NCI-H187 (cell line): ENCODE measurements at places on chromosomes 6 and 20.

- DNase-seq: no peak
Measured at GRCh38 chr20:24443436-24443835, 26.0 kb upstream of the SYNDIG1 start.

GRCh38 chr6:70811788-70812187 is 144.1 kb downstream of the SMAP1 start:
- DNase-seq: no peak

GRCh38 chr20:57479196-57479595 is 45.7 kb downstream of the CTCFL start:
- DNase-seq: no peak

DNA sequence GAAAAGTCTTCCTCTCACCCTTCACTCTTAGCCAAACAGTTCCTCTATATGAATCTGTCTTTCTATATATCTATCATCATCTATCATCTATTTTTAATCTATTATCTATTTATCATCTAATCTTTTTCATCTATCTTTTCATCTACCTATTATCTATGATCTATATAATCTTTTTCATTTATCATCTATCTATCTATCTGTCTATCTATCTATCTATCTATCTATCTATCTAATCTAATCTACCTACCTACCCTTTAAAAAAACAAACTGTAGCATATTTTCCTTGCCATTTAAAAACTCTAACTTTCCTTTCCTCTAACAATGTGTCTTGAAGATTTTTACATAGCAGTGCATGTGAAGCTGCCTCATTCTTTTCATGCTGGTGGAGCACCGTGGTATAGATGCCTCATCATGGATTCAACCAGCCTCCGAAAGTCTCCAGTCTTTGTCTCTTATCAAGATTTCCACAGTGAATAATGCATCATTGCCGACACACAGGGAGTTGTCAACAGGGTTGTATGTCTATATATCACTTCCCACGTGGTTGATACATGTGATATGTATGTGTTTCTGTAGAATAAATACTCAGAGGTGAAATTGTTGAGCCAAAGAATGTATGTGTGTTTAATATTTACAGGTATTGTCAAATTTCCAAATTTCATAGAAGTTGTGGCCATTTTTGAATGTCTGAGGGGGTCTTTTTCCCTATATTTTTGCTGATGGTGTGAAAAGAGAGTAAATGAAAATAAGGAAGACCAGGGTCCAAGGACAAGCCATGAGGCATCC is 51.3 kb downstream of the VEGFA start:
- no peak for DNase-seq

- DNase-seq: no peak
Measured at GRCh38 chr6:15642276-15642675, 20.6 kb downstream of the DTNBP1 start.

DNA sequence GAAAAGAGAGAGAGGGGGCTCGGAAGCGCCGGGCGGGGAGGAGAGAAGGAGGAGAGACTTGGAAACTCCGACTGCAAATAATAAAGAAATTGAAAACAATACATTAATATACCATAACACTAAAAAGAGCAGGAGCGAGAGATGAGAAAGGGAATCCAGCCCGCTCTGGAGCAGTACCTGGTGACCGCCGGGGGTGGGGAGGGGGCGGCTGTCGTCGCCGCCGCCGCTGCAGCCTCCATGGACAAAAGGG is 338 bp downstream of the E2F3 start:
- peak; percentile 50 for DNase-seq

- no peak for DNase-seq
Measured at GRCh38 chr6:108441141-108441540, 119.6 kb upstream of the FOXO3 start.

DNA sequence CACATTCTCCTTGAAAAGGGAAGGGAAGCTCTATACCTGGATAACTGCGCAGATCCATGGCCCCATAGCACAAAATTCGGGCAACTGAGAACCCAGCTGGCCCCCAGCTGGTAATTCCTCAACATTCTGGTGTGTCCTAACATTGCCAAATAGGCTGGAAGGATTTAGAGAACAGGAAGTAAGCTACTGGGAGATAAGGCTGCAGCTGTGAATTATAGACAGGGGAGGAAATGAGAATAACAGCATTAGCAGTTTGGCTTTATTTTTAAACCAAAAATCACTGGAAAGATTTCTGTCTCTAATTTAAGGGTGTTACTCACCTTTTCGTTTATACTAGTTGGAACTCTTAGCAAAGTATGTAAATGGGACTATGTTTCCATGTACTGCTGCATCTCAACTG is 97.2 kb downstream of the TULP4 start:
- DNase-seq: no peak

GRCh38 chr20:2305029-2305428 is 9.2 kb downstream of the TGM3 start:
- DNase-seq: no peak

- peak; percentile 41 for DNase-seq
Measured at GRCh38 chr20:35462351-35462750, 7.0 kb downstream of the CEP250 start.

DNA sequence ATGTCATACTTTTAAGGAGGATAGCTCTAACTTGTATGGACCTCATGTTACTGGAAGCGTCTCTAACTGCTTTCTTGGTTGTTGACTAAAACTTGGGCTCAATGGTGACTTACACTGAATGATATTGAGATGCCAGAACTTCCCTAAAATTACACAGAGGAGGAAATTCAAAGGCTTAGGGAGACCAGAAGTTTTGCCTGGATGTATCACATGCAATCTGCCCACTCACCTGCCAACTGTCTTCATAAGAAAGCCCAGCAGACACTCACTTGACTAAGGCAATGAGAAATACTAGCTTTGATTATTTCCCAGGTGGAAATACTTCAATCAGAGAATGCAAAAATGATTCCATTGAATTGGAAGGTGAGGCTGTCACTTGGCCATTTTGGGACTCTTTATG is 51.2 kb upstream of the PDYN start:
- DNase-seq: no peak

DNA sequence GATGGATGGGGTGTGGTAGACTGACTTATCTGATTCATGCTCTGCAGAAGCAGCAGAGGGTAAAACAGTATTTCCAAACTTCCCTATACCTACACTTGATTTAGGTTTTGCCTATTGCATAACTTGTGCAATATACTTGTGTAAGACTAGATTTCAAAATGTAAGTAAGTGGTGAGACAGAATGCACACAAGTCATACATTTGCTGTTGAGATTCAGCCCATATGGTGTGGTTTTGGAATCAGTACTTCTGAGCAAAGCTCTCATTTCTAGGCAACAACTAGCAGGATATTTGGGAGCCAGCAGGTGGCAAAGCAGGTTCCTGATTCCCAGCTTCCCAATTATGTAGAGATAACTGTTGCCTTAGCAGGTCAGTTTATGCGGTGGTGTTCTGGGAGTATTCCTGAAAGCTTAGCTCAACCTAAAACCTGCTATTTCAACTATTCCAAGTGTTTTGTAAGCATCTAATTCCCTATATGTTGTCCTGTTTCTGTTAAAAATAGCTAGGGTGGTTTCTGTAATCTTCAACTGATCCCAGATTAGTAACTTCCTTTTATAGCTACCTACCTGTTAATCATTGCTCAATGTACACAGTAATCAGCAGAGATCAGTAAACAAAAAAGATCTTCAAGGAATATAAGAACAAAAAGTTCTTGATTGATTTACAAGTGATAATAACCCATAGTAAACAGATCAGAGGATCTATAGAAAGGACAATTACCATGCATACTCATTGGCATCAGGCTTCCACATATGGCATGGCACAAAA is 8.5 kb upstream of the FABP7 start:
- no peak for DNase-seq

- DNase-seq: no peak
Measured at GRCh38 chr6:108531332-108531731, 29.4 kb upstream of the FOXO3 start.

DNA sequence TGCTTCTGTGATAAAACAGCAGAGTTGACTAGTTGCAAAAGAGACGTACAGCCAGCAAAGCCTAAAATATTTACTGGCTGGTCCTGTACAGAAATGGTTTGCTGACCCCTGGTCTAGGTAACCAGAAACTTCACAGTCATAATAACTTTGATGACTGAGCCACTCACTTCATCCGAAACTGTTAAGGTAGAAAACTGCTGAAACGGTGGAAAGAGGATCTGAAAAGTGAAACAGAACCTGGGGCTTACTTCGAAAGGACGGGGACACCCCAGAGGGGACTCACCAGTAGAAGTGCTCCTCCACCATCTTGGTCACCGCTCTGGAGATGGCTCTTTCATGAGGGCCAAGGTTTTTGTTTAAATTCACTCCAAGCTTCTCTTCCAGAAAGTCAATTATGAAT is 16.4 kb downstream of the FAXC start:
- no peak for DNase-seq

DNA sequence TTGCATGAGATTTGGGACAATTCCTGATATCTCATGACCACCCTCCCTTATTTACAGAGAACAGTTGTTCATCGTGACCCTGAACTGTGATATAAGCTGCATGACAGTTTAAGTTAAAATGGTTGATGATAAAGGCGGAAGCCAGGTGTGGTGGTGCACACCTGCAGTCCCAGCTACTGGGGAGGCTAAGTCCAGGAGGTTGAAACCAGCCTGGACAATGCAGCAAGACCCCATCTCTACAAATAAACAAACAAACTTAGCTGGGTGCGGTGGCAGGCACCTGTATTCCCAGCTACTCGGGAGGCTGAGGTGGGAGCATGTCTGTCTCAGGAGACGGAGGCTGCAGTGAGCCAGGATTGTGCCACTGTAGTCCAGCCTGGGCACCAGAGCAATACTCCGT is 24.1 kb downstream of the COL20A1 start:
- DNase-seq: no peak

- DNase-seq: no peak
Measured at GRCh38 chr6:137862419-137863090, 4.5 kb upstream of the TNFAIP3 start.

DNA sequence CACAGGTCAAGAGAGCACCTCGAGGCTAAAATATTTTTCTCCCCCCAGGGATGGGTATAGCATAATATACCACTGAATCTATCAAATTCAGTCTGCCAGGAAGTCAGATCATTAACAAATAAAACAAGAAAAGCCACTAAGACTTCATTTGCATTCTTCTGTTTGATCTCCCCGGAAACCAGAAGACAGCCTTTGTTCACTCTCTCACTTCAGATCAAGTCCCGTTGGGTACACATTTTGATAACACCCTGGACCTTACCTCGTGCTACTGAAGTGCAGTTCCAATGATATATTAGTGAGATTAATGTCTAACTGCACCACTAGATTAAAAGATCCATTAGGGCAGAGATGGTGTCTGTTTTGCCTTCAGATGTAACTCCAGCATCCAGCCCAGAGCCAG is 157.7 kb upstream of the B3GAT2 start:
- DNase-seq: no peak

- DNase-seq: no peak
Measured at GRCh38 chr20:63934271-63935068, 21.7 kb downstream of the UCKL1 start.

DNA sequence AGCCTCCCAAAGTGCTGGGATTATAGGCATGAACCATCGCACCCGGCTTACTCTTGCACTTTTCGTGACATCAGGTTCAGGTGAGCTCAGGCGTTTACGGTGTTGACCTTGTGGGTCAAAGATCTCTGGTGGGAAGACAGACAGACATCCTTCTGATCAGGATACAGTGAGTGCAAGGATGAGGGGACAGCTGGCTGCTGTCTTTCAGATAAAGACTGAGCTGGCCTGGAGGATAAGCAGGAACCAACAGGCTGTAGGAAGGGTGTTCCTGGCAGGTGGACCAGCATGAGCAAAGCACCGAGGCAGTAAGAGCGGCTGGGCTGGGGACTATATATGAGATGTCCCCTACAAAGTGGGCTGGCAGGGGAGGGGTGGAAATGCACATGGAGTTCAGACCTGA is 11.1 kb upstream of the GTSF1L start:
- no peak for DNase-seq

DNA sequence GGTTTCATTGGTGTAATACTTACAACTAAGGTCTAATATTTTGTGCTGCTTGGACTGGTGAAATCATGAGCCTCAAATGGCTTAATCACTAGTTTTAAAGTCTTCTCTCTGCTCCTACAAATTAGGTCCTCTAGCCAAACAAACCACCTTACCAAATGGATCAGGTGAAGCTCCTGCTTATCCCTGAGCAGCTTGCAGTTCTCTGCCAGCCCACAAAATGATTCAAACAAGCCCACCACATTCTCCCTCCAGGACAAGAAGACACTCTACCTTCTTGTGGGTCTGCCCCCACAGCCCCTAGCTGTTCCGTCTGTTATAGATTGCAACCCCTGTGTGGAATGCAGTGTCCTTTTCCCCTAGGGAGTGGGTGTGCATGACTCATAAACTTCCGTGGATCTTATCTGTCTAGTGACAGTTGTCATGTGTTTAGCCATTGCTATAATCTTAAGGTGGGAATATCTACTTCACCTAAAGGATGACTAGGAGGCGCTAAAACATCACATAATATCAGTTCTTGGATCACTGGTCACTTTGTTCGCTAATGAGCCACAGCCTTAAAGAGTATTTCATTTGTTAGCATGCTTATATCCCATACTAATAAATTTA is 940.5 kb upstream of the MANEA start:
- DNase-seq: no peak

DNA sequence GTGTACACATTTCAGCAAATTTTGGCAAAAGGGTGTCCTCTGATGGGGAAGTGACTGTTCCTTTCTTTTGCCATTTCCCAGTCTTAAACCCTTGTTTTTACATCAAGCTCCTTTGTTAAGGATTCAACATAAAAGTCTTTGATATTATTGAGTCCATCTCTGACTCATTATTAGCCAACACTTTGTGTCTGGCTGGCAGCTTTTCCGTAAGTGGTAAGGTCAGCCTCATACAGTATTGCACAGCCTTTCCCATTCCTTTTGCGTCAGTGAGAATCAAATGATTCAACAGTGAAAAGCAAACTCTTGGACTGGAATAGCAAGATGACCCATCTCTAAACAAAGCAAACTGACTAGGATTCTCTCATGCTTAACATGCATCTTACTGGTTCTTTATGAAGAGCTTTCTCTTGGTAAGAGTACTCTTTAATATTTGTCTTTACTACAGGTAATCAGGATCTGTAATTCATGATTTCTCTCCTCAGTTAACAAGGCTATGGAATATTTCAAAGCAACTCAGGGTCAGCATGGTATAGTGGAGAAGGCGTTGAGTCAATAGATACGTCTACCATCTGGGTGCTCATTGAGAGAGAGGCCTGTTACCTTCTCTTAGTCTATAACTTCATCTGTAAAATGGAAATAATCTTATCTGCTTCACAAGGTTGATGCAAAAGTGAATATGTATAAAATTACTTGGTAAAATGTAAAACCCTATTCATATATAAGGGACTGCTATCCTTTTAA is 183.6 kb downstream of the PRL start:
- no peak for DNase-seq

DNA sequence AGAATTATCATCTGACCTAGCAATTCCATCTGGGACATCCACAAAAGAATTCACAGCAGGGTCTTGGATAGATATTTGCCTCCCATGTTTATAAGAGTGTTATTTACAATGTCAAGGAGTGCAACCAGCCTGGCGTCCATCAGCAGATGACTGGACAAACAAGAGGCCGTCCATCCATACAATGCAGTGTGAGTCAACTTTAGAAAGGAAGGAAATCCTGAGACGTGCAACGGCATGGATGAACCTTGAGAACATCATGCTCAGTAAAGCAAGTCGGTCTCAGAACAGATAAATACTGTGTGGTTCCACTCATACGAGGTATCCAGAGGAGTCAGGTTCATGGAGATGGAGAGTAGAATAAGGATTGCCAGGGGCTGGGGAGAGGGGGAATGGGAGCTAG is 46.4 kb downstream of the FOXF2 start:
- DNase-seq: no peak
